Putamen (tissue), 1 donor: ENCODE measurements at places on chromosomes 6 and 20.

- no peak for DNase-seq
Measured at GRCh38 chr6:141700819-141701218, 431.9 kb upstream of the GJE1 start.

GRCh38 chr6:63864061-63864460 is 228.5 kb downstream of the PHF3 start:
- no peak for DNase-seq

DNA sequence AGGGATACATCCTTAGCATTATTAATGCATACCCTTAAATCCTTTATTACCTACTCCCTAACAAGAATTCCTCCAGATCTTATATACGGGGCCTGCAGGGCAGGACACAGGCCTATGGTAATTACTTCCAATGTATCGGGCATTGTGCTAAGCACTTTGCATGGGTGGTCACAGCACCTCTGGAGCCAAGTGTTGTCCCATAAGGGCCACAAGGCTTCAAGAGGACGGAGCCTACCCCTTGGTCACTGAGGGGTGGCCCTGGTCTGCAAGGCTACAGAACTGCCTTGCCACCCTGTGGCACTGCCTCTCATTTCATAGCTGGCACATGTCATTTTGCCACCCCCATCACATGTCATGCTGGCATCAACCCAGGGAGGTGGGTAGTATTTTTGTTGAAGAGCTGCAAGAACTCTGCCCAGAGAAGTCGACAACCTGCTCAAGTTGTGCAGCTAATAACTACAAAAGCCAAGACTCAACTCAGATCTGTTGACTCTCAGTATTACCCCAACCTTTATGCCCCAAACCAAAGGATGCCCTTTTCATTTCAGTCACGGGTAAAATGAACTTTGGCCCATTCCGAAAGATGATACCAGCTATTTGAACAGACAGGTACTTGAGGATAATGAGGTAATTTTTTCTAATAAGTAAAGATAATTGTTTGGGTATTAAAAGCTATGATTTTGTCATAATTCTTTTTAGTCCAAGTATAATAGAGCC is 144.1 kb upstream of the AKAP12 start:
- no peak for DNase-seq

GRCh38 chr6:53567701-53568100 is 22.8 kb upstream of the GCLC start:
- DNase-seq, result no peak
